ENCODE measurements at places on chromosomes 2 and 18.

DNA sequence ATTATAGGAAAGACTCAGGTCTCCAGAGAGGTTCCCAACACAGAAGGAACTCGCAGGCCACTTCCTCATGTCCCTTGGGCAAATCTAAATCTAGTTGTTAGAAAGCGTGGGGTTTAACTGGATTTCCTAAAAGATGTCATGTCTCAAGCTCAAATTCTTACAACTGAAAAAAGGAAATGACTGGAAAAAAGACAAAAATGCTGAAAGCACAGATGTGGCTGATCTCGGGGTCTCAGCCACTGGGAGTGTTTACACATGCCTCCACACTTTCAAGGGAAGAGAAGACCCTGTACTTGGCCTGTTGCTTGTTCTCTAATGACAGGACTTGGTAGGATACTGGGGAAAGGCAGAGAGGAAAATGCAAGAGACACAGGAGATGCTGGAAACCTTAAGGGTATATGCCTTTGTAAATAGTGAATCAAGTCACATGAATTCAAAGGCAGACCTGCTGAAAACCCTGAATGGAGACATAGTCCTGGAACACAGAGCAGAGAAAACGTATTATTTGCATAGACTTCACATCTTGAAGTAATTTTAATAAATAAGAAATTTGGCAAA is 160.9 kb upstream of the MEIS1 start:
- no peak for DNase-seq

- no peak for DNase-seq
These were observed 215.6 kb downstream of the ARHGAP15 start for GRCh38 chr2:143344780-143345179.

- DNase-seq: no peak
These were observed 37.4 kb downstream of the VAPA start for GRCh38 chr18:9951022-9951859.

DNA sequence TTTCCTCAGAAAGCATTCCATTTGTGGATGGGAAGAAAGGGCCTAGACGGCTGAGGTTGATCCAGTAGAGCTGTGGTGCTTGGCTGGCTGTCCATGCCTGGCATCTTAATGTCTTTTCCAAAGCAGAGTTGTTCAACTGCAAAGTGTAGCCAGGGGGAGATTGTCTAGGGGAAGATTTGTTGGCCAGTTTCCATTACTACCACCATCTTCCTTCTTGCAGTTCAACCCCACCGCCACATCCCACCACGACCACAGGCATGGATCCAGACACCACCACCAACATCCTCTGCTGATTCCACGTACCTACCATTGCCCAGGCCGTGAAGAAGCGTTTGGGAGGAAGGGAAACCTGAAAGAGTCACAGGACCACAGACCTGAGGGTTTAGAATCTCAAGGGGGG is 50.7 kb upstream of the HAAO start:
- no peak for DNase-seq

DNA sequence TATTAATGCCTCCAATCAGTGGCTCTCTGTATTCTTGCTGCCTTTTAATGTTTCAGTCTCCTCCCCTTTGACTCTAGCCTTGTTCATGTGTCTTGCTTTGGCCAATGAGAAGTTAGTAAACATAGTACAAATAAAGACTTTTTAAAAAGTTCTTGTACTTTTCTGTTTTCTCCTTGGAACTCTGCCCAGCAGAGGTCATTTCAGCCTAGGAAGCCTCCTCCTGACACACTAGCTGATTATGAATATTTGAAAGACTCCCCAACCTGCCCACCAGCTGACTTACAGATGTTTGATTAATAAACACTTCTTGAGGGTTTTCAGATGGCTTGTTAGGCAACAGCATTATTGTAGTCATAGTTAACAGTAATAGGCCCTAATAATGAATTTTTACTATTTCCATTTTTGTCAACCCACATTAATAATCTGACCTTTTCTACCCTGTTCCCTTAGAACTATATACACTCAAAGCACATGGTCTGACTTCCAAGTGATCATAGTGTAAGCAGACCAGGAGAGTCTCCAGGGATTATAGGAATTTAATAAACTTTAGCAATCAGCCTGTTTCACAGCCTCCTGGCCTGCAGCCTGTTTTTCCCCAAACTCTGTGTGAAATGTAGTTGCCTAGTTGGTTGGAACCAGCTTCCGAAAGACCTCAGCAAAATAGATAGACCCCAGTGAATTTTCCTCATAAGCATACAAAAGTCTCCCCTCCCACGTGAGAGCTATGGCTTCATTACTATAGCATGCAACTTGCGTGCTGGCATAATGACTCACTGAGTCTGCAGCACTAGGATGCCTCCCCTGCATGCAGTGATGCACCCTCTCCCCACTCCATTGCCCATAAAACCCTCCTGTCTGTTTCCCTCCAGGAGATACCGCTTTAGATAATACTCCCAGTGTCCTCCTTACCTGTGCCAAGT is 670.7 kb upstream of the ZNF804A start:
- no peak for DNase-seq

- no peak for DNase-seq
These were observed 11.1 kb downstream of the SERPINB8 start for GRCh38 chr18:63980896-63981460.

DNA sequence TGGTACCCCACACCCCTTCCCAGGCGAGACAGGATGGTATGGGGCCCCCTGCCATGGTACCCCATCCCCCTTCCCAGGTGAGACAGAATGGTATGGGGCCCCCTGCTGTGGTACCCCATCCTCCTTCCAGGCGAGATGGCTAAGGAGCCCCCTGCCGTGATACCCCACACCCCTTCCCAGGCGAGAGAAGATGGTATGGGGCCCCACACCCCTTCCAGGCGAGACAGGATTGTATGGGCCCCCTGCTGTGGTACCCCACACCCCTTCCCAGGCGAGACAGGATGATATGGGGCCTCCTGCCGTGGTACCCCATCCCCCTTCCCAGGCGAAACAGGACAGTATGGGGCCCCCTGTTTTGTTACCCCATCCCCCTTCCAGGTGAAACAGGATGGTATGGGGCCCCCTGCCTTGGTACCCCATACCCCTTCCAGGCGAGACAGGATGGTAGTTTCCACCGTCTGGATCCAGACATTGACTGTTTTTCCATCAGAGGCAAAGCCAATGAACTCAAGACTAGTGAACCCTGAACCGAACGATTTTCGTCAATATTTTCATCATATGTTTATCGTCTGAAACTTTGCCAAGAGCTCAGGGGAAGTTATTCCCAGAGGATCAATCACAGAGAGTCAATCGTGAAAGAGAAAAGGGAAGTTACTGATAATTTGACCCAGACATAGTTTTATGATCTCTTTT is 75.0 kb downstream of the MYCN start:
- no peak for DNase-seq

GRCh38 chr2:15260835-15261234 is 300.3 kb downstream of the NBAS start:
- no peak for DNase-seq

DNA sequence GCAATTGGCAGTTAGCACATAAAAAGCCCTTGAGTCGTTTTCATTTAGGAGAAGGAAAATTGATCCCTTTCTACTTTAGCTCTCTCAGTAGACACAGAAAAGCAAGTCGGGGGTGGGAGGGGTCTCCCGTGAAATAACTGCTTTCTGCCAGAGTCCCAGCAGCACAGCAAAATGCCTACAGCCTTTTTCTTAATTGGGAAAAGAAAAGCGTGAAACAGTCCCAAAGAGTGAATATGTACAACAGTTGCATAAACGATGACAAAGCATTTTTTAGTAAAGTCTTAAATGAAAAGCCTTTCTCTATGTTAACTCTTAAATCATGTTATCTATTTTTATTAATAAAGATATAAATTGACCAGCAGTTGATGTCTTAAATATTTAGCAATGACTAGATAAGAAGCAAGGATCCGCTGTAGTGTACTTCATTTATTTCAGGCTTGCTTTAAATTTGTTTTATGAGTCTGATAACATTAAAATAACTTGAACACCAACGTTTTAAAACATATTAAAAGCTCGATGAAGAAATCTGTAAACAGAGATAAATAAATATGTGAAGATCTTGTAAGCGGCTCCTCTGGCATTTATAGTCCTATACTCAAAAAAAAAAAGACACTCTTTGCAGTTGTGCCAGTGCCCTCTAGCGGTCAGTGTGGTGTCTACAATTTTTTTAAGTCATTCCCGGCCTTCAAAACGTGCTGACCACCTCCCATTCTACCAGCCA is 42.3 kb upstream of the ATIC start:
- DNase-seq: no peak

GRCh38 chr2:224085246-224085645 is 46.2 kb upstream of the SERPINE2 start:
- DNase-seq: no peak

- DNase-seq: no peak
These were observed 289.2 kb downstream of the NDUFA10 start for GRCh38 chr2:239735829-239736357.

- no peak for DNase-seq
These were observed 317.6 kb downstream of the PRKCE start for GRCh38 chr2:45968946-45969584.

DNA sequence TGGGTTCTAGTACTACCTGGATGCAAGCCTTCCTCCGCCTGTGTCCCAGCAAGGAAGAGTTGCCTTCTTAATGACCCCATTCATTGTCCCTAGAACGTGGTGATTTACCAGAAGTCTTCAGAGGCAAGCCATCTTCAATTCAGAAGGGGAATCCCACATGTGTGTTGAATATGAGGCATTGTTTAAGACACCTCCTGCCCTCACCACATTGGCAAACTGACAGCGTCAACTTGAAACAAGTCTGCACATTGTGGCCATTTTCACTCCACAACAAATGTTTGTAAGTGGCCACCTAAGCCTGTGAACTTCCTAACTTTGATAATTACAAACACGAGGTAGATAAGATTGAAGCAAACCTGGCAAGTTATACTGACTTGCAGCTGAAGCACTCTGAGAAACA is 83.7 kb downstream of the TCF7L1 start:
- DNase-seq: no peak

DNA sequence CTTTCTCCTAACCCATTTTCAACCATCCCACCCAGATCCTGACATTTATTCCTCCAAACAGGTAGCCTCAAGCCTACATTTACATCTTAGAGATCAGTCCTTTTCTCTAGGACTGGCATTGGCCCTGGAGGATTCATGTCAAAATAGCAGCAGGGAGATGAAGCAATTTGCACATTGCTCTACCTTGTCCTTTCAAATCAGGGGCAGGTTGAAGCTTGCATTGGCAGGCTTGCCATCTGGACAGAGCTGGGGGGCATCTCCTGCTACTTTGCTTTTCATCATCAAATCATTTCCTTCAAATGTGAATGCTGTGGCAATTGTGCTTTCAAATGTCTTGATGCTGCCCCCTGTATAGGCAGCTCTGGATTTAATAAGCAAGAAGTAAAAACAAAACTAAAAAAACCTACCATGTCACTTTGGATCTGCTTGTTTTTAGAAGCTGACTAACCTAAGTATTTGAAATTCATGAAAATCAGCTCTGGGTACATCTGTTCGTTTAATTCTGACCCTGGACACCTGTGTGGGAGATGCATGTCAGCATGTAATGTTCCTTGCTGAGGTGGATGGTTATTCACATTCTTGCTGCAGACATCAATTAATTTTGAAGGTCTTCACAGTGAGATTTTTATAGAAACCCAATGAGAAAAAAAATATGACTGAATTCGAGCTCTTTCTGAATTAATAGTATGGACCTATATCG is 47.9 kb downstream of the KIF5C start:
- no peak for DNase-seq

- DNase-seq: no peak
These were observed 58.6 kb downstream of the SMCHD1 start for GRCh38 chr18:2714140-2714539.

DNA sequence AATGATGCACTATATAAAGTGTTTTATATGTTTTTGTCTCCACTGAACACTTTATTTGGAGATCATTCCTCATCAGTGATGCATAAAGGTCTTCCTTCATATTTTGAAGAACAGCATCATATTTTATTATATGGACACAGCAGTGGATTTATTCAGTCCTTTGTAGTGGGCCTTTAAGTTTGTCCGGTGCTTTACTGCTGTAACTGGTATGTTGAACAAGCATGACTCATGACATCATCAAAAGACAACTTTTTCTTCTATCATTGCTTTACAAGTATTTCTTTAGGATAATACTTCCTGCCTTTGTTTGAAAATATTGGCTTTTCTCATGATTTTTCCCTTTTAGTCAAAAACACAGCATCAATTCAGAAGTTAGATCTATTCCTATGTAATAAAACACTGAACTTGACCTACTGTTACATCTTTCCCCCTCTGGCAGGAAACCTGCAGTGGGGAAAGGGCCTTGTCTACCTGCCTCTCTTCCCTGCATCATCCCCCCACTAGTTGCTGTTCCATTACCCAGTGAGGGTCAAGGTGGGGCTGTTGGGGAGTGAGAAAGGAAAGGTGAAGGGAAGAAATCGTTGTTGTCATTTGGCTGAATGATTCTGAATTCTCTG is 241.2 kb downstream of the CYP26B1 start:
- DNase-seq: no peak

Data from hypothalamus (tissue), 51 donors.